NCI-H146 (cell line): ENCODE measurements at places on chromosomes 16 and 17.

GRCh38 chr17:73782231-73782630 lies 138.0 kb upstream of the SDK2 start:
- no peak for DNase-seq

GRCh38 chr16:49936791-49937190 lies 80.9 kb upstream of the ZNF423 start:
- no peak for DNase-seq

DNA sequence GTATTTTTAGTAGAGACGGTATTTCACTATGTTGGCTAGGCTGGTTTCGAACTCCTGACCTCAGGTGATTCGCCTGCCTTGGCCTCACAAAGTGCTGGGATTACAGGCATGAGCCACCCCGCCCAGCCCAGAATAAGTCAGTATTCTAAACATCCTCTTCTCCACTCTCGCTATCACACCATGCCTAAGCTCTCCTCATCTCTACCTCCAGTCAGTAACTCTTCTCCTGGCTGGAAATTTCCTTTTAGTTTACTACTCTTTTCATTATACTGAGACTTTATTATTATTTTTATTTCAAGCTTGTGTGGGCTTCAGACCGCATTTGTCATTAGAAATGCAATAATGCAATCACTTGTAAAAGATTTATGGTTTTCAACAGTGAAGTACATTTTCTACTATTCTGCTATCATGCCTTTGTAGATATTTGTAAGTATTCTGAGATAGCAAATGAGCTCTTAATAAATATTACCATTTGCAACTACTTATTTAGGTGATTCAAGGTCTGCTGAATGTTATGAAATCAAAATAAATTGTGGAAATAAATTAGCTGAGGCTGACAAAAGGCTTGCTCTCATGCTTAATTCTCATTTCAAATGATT lies 617.3 kb upstream of the GOT2 start:
- DNase-seq = no peak

- DNase-seq = no peak
These were observed 16.5 kb downstream of the GPT2 start for GRCh38 chr16:46900455-46901235.

DNA sequence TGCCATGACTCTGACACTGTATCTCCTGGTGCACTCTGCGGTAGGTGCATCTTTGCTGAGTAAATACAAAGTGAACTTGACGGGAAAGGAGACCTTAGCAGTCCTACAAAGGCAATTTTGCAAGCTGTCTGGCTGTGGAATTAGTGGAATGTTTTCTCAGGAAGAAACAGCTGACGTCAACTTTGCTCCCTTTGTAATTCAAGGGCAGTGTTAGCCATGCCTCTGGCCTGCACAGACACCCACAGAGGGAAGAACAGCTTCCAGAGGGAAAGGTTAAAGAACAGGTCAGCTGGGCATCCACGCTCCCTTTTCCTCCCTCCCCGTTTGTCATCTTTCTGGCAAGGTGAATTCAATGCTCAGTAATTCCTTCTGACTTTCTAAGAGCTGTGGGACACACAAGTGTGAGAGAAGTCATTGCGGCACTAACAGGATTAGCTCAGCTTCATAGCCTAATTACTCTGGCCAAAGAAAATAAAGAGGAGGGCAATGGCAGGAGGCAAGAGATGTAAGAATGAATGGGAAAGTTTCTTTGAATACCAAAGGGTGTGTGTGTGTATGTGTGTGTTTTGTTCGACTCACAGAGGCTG lies 476.9 kb upstream of the GOT2 start:
- DNase-seq = no peak

- peak; percentile 31 for DNase-seq
These were observed 1.7 kb upstream of the PGAP6 start for GRCh38 chr16:383326-384051.

- no peak for DNase-seq
These were observed 5.8 kb upstream of the ZNF23 start for GRCh38 chr16:71467810-71468209.

DNA sequence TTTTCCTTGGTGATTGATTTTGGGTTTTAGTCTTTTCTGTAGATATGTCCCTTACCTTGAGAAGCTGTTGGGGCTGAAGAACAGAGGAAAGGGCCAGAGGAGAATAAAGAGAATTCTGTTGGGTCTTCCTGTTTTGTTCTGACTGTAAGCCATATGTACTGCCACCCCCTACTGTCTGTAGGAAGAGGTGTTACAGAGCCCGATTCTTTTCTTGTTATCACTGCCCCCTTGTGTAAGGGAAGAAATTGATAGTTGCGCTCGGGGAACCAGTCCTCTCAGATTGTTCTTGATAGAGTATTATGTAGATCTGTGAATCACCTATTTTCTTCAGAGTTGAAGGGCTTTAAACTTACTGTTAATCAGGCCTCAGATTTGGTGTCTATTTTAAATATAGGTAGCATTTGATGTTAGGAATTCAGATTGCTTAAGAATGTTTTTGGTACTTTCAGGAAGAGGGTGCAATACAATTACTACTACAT lies 2.4 kb downstream of the TANC2 start:
- peak; percentile 77 for DNase-seq

- DNase-seq = no peak
These were observed 31.9 kb downstream of the USP22 start for GRCh38 chr17:21010705-21011596.

- no peak for DNase-seq
These were observed 23.1 kb upstream of the RPL38 start for GRCh38 chr17:74180336-74180735.

DNA sequence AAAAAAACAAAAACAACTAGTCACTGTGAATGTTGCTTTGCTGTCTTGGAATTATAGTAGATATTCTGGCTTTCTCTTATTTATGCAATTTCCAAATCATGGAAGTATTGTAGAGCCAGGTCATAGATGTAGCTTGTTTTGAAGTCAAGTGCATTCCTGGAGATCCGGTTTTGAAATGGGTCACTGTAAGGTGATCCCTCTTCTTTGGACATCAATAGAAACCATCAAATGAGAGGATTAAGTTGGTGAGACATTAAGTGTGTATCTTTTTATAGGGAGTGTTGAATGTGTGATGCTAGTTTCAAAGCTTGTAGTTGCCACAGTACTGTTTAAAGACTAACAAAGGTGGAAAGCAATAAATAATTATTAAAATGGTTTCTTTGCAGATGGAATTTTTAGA lies 4.5 kb downstream of the PRKAR1A start:
- DNase-seq = no peak

GRCh38 chr17:35213412-35213940 lies 19.3 kb upstream of the SLC35G3 start:
- DNase-seq = no peak

DNA sequence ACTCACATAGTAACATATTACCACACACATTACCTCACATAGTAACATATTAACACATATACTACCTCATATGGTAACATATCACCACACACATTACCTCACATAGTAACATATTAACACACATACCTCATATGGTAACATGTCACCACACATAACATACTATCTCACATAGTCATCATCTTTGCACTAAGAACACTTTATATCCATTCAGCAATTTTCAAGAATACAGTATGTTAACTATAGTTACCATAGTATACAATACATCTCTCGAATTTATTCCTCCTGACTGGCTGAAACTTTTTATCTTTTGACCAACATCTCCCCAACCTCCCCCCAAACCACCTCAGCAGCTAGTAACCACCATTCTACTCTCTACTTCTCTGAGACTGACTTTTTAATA lies 7.6 kb downstream of the NUDT7 start:
- DNase-seq = no peak

DNA sequence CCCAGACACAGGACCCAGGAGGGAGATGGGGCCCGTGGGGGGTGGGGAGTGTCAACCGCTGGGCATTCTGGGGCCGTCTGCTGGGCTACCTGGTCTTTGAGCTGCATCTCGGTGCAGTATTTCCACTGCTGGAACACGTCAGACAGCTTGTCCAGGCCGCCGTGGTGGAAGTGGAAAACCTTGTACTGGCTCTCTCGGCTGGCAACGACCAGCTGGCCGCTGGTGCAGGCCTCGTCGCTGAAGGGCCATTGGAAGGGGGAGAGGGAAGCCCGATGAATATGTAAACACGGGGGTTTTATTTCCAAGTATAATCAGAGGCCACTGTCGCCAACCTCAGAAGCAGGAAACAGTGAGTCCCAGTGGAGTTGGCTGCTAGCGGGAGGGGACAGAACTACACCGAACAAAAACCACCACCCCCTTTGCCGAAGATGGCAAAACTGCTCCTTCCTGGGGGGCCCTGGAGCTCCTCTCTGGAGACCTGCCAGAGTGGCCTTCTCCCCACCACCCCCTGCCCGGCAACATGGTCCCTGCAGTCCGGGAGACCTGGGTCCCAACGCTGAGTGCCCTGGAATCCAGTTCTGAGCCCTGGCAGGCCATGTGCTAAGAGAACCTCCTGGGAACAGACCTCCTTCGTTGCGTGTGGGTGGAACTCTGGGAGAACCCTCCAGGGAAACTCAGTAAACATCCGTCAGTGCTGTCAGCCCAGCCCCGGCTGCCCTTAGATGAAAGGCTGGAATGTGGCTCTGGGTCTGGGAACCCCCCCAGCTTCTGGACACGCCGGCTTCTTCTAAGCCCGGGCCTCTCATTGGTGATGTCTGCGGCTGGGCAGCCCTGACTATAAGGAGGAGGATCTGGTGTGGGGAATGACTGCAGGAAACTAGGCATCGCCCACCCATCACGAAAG lies 84.1 kb downstream of the TBC1D16 start:
- no peak for DNase-seq

DNA sequence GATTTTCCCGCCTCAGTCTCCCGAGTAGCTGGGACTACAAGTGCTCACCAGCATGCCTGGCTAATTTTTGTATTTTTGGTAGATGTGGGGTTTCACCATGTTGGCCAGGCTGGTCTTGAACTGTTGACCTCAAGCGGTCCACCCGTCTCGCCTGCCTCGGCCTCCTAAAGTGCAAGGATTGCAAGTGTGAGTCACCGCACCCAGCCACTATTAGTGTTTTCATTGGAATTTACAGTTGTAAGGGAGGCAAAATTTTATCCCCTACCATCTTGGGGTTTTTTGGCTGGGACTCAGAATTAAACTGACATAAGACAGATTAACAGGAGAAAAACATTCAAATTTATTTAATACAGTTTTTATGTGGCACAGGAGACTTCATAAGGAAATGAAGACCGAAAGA lies 12.3 kb upstream of the MYCBPAP start:
- DNase-seq = no peak
